GM04504 (cell line): ENCODE measurements at places on chromosomes 2 and 18.

- no peak for DNase-seq
These were observed 684.4 kb upstream of the SYT4 start for GRCh38 chr18:43961722-43962121.

DNA sequence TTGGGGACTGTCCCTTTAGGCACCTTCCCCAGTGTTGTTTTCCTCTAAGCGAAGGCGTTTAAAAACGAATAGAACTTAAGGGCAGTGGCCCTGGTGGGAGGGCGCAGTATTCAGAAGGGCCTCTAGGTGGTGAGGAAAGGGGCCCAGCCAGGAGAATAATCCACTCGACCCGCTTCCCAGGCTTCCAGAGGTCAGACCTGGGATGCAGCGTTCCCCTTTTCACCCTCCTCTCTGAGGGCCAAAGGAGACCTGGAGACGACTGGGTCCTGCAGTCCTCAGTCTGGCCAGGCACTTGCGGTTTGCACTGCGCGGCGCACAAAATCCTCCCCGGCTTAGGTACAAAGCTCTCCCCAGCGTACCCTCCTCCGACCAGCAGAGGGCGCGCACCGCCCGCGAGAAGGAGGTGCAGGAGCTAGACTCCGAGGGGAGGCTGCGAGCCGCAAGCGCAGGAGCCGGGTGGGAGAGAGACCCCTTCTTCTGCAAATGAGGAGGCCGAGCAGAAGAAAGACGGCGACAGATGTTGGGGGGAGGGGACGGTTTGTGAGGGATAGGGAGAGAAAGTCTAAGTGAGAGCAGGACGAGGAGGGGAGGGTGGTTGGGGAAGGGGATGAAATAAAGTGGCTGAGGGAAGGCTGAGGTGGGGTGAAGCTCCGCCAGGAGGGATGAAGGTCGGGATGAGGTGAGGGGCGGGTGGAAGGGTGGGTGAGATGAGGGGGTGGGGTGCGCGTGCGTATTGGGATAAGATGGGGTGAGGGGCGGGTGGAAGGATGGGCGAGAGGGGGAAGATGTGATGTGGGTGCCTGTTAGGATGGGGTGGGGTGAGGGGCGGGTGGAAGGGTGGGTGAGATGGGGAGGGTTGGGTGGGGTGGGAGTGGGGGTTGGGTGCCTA lies 4.9 kb downstream of the FEV start:
- DNase-seq = peak; percentile 35

GRCh38 chr2:88697370-88698026 lies 6.0 kb downstream of the RPIA start:
- DNase-seq = no peak

DNA sequence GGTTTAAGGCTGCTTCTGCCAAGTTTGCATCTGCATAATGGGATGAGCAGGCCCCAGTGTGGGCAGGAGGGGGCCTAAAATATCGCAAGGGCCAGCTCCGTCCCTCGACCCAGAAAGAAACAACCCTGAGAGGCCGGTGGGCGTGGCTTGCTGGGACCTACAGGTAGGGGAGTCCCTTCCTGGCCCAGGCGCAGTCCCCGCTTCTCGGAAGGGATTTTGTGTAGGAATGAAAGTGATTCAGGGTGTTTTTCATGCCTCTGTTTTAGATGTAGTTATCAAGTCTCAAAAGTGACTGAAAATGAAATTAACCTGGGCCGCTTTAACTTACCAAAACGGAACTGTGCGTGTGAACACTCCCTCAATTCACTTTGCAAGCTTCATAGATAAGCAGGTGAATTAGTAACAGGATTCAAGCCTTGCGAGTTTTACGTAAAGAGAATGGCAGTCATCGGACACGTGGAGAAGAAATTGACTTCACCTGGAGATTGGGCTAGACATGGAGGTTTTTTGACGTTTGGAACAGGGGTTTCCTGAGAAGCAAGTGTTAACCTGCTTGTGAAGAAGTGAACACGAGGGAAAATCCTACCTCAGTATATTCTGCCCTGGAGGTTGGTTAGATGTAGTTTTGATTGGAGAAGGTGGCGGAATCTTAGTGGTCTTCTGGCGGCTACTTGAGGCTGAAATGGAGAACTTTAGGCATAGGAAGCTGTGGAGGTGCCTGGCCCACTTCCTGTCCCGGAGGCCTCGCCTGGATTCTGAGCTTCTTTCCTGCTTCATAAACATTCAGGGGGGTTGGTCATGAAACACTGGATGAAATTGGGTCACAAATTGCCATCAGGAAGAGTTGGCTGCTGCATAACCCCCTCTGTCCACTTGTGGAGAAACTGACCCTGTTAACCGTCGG lies 1.7 kb downstream of the NCK2 start:
- DNase-seq = no peak

DNA sequence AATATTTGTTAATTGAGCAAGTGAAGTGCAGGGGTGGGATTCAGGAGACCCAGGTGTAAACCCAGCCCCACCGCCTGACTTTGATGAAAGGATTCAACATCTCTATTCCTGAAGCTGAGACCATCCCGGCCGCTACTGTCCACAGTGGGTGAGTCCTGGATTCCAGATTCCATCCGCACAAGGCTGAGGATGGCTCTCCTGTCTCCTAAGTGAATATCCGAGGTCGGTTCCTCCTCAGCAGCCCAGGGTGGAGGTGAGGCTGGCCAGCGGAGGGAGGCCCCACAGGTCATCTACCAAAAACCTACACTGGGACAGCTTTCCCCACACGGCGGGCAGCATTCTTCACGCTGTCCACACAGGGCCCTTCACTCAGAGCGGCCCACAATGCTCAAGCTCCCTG lies 57.6 kb downstream of the ACKR3 start:
- no peak for DNase-seq
